ENCODE measurements at places on chromosomes 1 and 21.

GRCh38 chr1:57344265-57344664 lies 79.6 kb downstream of the DAB1 start:
- no peak for DNase-seq

GRCh38 chr21:44360159-44360558 lies 6.7 kb downstream of the TRPM2 start:
- DNase-seq = no peak

DNA sequence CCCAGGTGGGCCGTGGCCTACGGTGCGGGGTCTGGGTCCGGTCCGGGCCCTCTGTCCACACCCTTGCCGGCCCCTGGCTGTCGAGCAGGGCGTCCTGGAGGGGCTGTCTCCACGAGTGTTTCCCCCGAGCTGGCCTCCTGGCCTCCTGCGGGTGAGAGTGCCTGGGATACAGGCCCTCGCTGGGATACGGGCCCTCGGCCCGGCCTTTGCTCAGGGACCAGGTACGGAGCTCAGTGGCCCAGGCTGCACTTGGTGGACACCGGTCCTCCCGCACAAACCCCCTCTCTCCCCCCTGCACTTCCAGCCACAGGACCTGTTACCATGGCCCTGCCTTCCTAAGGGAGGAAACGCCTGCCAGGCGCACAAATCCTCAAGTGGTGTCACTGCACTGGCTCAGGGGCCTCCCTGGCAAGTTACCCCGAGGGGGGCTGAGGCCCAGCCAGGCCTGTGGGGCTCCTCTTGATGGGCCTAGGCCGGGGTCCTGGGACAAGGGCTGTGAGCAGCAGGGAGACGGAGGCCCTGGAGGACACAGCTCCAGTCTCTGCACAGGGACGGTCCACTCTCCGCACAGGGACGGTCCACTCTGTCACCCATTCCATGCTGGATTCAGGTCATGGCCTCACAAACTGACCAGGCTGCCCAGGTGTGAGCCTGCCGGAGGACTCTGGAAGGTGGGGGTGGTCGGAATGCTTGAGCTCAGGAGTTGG lies 18.2 kb upstream of the RNF223 start:
- no peak for DNase-seq

DNA sequence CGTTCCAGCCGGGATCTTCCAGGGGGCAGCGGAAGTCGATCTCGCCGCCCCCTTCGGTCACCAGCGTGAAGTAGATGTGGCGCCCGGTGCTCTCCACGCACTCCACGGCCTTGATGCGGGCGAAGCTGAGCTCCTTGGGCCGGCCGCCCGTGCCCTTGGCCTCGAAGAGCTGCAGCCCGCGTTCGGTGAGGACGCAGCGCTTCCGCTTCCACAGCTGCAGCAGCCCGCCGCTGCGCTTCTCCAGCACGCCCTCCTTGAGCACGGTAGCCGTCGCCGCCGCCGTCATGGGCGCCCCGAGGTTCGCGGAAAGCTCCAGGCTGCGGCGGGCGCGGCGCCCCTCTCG lies 516 bp downstream of the PHLDA3 start:
- DNase-seq = no peak

GRCh38 chr1:180027949-180028445 lies 73.4 kb downstream of the CEP350 start:
- DNase-seq = no peak

GRCh38 chr1:12315146-12315545 lies 85.3 kb downstream of the VPS13D start:
- no peak for DNase-seq
